ENCODE measurements at places on chromosomes 7 and 10. TPM values are rescaled to one million over a fixed set of nuclear protein-coding genes. Genes with fewer than 3 reads are reported as not detected.
A peak's percentile ranks its signal among the peaks of the same experiment; 100 is the strongest.

- DNase-seq, result no peak
Observed at GRCh38 chr7:36278620-36279172, 111.0 kb upstream of the ANLN start.

DNA sequence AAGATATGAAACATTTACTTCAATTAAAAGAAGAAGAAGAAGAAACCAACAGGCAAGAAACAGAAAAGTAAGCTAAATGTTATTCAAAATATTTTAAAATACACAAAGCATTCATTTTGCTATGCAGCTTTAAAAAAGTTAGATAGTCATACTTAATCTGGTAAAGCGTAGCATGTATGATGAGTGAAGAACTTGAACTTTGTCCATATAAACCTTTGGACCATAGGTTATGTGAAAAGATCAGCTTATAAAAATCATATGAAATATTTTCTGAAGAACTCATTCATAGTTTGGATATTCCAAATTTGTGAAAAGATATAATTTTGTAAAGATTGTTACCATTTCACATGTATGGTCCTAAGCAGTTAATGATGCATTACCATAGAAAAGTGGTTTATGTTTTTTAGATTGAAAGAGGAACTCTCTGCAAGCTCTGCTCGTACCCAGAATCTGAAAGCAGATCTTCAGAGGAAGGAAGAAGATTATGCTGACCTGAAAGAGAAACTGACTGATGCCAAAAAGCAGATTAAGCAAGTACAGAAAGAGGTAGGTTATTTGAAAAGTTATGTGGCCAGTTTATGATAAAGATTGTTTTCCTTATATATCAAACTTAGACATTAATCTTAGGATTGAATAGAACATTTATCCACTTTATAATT, 37.3 kb downstream of the KIF20B start:
- no peak for DNase-seq

DNA sequence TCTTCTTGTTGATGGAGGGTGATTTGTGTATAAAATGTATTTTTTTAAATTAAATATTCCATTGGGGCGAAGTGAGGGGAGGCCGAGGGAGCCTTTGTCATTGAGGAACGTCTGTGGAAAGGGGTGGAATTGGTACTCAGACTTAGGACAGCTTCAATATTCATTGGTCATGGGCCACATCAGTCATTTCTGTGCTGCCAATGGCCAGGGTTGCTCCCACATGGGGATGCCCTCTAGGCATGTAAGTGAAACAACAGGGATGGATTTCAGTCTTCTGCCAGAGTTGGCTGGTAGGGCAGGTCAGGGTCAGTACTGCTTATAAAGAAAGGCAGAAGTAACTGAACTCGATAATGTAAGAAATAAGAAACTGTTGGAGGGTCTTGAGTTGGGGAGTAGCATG, 47.2 kb downstream of the NEURL1 start:
- DNase-seq, result peak; percentile 3

- no peak for DNase-seq
Observed at GRCh38 chr7:64885520-64886240, 17.4 kb upstream of the ZNF273 start.

- DNase-seq, result no peak
Observed at GRCh38 chr10:30197186-30197585, 137.8 kb upstream of the JCAD start.

XRCC2 gene
- 0.45 TPM for total RNA-seq

GRCh38 chr10:44961230-44961571, 1.6 kb downstream of the RASSF4 start:
- DNase-seq, result no peak

GRCh38 chr10:117619223-117619622, 76.7 kb downstream of the EMX2 start:
- no peak for DNase-seq

Data from right cardiac atrium (tissue), 5 donors.